ENCODE measurements at places on chromosomes 6 and 20.
A peak's percentile ranks its signal among the peaks of the same experiment; 100 is the strongest.

DNA sequence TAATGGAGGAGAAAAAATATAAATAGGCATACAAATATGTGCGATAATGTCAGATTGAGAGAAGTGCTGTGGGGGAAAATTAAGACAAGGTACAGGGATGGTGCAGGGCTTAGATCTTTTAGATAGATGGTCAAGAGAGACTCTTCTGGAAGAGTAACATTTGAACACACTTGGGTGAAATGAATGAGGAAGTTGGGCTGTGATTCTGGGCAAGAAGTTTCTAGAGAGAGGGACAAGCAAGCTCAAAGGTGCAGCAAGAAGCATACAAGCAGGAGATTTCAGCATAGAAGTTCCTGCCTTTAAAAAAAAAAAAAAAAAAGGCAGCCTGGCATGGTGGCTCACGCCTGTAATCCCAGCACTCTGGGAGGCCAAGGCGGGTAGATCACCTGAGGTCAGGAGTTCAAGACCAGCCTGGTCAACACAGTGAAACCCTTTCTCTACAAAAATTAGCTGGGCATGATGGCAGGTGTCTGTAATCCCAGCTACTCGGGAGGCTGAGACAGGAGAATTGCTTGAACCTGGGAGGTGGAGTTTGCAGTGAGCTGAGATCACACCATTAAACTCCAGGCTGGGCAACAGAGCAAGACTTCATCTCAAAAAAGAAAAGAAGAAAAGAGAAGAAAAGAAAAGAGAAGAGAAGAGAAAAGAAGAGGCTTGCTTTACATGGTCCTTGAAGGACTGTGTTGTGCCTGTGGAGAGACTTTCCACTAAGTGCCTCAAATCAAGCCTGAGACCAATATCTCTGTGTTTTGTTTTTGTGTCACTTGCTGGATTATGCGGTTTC lies 9.7 kb upstream of the CD83 start:
- DNase-seq, result no peak

GRCh38 chr6:170317718-170318117 lies 11.2 kb downstream of the FAM120B start:
- no peak for DNase-seq

GRCh38 chr20:32544260-32544722 lies 40.8 kb downstream of the NOL4L start:
- no peak for DNase-seq

DNA sequence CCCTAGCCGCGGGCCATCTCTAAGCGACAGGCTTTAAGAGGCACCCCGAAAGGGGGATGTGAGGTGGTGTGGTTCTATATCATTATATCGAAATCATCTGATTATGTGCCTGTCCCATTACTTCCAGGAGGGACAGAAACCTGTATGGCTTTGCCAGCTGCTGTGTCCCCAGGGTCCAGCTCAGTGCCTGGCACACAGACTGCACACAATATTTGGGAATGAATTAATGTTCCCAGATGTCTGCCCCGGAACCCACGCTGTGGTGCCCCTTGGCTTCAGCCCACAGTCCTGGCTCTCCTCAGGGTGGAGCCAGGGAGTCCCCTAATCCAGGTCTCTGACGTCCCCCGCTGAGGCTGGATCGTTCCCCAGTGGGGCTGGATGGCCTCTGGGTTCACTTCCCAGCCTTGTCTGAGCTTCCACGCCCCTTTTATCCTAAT lies 8.9 kb upstream of the AHCY start:
- DNase-seq, result no peak

DNA sequence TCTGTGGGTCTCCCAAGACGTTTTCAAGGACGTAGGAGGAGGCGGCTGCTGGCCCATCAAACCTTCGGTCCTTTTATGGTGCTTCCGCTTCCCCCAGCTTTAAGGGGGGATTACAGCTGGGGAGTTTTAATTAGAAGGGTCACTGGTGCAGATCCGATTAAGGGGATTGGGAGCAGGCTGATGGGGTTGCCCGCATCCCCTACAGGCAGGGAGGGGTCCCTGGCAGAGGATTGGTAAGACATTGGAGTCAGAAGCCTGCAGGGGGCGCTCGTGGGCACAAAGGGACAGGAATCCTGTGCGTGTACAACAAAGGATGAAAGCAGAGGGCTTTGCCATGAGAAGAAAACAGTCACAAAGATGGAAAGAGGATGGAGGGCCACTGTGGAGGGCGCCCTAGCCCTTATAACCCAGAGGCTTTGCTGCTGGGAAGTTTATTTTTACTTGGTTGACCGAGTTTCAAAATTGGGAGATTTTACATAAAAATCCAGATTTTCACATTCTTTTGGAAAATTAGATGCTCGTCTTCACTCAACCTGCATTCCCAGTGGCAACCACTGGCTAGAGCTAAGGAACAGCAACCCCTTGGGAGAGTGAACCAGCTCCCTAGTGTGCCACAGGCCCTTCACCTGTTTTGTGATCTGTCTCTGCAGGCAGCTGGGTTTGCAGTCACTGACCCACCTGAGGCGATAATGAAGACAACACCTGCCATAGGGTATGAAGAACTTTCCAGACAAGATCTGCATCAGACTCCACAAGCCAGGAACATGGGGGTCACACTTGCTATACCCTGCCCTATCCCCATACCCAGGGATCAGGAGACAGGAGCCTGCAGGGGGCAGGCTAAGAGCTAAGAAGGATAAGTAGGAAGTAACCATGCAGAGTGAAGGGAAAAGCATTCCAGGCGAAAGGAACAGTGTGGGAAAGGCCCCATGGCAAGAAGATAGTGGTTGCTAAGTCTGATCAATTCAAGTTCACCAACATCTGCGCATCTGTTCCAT lies 97.7 kb downstream of the KCNB1 start:
- DNase-seq, result peak; percentile 28

DNA sequence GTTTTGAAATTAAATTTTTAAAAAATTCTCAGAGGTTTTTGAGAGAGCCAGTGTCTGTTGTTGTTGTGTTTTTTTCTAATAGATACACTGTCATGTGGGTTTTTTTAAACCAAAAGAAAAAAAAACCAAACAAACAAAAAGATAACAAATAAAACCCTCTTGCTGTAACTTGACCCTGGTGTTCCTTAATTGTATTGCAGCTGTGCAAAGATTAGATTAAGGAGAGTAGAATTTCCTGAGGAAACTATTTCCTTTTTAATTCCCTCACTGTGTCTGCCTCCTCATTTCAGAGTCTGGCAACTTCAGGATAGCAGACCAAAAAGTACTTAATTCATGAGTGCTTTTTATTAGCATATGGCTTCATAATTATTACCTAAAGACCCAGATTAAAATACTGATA lies 281.9 kb downstream of the EPM2A start:
- no peak for DNase-seq

DNA sequence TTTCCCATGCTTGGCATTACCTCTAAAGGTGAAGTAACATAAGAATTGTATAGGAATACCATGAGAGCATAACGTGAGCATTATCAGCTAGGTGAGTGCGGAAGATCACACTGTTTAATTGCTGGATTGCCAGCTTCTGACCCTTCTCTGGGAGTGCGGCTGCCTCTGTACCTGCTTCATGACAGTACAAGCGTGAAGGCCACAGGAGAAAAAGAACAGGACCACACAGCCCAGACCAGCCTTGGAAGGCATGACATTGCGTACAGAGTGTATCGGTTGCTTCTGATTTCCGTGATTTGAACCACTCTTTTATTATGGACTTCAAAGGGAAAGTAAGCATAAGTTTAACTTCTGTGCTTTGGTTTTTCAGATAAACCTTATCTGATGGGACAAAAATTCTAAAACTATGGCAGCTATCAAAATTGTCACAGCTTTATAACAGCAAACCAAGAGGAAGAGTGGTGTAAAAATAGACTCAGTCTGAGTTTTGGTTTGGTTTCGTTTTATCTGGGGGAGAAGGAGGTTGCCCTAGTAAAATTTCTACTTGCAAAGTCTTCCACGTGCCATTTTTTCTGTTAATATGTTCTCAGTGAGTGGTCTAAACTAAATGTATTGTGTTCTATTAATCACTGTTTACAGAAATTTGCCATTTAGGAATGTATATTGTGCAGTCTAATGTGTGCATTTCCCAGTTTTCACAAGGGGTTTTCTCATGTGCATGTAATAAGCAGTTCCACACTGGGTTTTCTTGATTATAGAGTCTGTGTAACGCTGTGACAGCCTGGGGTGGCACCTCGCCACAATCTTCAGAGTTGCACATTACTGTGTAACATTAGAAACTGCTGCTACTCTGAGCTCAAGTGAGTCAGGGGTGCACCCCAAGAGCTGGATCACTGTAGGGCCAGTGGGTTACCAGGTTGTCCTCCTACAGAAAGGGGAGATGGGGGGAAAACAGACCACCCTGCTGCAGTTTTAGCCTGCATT lies 97.3 kb downstream of the RPP40 start:
- no peak for DNase-seq

DNA sequence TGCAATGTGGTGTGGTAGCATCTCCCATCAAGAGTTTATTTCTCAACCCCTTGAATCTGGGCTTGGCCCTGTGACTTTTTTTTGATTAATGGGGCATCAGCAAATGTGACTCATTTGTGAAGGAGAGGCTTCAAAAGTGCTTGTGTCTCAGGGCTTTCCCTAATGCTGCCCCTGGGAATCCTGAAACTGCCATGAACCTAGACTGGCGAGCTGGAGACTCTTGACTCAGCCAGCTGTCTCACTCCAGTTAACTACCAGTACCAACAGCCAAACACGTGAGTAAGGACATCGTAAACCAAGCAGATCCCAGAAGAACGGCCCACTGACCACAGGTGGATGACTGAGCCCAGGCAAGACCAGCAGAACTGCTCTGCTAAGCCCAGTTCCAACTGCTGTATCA lies 72.8 kb upstream of the ADTRP start:
- DNase-seq, result no peak

DNA sequence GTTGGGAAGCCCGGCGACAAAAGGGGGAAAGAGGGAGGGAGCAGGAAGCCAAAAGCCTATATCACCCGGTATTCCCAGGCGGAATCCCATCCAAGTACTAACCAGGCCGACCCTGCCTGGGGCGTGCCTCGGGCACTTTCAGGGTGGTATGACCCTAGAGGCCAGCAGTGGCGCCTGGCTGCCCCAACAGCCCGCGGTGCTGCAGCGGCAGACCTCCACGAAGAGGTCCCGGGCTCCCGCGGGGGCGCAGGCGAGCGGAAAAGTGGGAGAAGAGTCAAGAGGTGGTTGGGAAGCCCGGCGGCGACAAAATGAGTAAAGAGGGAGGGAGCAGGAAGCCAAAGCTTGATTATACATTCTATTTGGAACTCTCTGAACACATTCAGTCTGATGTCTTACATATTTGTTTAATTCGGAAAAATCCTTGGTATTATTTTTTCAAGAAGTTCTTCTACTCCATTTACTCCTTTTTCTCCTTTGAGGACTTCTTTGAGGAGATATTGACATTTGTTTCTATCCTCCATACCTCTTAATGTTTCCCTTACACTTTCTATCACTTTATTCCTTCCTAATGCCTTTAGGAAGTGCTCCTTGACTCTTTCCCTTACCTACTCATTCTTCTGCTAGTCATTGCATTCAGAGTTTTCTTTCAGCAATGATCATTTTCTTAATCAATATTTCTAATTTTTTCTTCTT lies 11.5 kb downstream of the TREML4 start:
- DNase-seq, result no peak

DNA sequence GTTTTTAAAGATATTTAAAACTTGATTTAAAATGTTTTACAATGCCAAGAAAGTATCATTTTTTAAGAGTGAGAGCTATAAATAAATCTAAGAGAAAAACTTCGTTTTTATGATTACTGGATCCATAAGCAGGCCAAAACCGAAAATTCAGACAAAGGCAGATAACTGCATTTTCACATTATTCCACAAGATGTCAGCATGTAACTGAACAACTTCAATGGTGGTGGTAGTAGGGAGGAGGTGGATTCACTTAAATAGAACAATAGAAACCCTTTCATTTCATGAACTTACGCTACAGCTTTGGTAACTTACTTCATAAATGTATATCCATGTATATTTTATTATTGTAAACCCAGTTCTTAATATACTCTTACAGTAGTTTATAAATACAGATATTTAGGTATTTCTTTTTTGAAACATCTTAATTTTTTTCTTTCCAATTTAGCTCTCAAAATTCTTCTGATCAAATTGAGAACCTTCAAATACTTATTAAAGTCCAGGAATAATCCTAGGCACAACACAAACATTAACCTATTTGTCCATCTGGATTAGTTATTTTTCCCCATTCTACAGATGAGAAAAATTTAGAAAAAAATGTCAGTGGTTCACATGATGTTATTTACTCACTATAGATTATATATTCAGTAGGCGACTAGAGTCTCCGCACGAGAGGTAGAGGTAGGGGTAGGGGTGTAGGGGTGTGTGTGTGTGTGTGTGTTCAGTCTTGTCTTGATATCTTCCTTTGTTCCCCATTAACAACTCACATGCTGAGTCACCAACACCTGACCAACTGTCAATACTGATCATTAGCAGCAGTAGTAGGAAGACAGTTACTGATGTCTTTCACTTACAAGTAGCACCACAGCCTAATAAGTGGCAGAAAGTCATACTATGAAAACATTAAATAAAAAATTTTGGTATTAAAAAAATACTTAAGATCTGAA lies 111.5 kb downstream of the ARHGAP18 start:
- DNase-seq, result no peak

- no peak for DNase-seq
Observed at GRCh38 chr6:35737413-35738211, 780 bp downstream of the ARMC12 start.

DNA sequence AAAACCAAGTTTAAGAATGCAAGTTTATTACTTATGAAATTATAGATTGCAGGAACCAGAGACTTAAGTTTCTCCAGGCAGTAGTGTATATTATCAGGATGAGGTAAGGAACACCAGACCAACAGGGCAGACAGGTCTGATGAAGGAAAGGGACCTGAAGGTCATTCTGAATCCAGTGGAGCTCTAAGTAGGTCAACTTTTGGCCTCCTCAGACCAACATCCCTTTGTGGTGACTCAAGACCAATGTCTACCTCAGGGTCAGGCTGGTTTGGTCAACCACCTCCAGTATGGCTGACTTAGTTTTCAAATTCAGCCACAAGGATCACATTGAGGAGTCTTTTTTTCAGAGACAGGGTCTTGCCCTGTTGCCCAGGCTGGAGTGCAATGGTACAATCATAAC lies 38.7 kb upstream of the TFAP2A start:
- no peak for DNase-seq

DNA sequence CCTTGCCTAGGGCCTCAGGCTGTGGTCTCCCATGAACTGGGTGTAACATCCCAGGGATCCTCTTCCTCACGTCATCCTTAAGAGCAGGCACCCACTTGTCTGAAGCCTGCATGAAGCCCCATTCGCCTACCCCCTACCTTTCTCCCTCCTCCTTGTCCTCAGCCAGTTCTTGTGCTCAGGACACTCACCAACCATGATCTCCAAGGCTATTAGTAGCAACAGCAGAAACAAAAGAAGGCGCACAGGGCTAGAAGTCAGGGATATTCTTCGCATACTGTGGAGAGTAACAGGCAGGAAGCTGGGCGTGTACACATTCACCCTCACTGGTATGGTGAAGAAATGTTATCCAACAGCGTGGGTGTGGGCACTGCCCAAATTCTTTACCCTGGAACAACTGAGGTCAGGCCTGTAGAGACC lies 7.3 kb downstream of the RAET1E start:
- DNase-seq, result no peak

GRCh38 chr20:19649041-19649440 lies 109.0 kb upstream of the RIN2 start:
- no peak for DNase-seq

- no peak for DNase-seq
Observed at GRCh38 chr6:133644892-133645619, 243.9 kb upstream of the TCF21 start.

GRCh38 chr20:59247731-59248684 lies 52.4 kb upstream of the EDN3 start:
- no peak for DNase-seq
